ENCODE measurements at places on chromosomes 3 and 15.
A peak's percentile ranks its signal among the peaks of the same experiment; 100 is the strongest.

- DNase-seq: no peak
These were observed 161.2 kb downstream of the FRMD5 start for GRCh38 chr15:44033894-44034293.

- DNase-seq: no peak
These were observed 5.9 kb downstream of the RNU6-1 start for GRCh38 chr15:67833710-67834511.

- no peak for DNase-seq
These were observed 10.6 kb downstream of the TRH start for GRCh38 chr3:129985113-129985512.

DNA sequence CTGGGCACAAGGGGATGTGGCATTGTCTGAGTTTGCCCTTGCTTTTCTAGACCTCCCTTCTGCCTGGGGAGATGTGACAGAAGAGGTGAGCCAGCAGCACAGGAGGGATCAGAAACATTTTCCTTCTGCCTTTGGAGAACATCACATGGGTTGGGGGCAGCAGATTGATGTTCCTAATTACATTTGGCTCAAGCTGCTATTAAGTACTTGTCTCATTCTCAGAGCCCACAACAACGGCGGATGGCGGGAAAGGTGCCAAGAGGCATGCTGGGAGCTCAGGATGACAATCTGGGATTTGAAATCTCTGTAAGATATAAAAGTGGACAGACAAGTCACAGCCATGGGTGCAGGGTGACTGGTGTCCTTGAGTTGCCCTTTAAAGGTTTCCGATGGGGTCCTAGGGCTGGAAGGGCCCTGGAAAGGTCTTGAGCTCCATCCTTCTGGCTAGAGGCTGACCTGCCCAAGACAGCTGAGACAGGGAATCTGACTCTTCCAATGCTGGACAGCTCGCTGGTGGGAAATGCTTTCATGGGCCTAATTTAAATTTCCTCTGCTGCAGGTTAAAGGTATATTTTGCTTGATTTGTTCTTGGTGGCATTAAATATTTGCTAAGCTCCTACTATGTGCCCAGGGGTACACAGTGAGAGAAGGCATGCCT, 2.4 kb upstream of the CORO2B start:
- DNase-seq: no peak

DNA sequence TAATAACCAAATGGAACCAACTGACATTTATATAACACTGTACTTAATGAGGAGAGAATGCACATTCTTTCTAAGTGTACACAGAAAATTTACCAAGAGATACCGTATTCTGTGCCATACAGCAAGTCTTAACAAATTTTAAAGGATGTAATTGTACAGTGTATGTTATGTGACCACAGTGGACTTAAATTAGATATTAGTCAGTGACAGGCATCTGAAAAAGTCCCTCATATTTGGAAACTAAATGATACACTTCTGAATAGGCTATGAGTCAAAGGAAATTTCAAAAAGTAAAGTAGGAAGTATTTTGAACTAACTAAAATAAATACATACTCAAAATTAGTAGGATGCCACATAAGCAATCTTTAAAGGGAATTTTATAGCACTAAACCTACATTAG, 59.6 kb upstream of the P3H2 start:
- no peak for DNase-seq

- no peak for DNase-seq
These were observed 867.1 kb downstream of the NAALADL2 start for GRCh38 chr3:175726228-175726627.

DNA sequence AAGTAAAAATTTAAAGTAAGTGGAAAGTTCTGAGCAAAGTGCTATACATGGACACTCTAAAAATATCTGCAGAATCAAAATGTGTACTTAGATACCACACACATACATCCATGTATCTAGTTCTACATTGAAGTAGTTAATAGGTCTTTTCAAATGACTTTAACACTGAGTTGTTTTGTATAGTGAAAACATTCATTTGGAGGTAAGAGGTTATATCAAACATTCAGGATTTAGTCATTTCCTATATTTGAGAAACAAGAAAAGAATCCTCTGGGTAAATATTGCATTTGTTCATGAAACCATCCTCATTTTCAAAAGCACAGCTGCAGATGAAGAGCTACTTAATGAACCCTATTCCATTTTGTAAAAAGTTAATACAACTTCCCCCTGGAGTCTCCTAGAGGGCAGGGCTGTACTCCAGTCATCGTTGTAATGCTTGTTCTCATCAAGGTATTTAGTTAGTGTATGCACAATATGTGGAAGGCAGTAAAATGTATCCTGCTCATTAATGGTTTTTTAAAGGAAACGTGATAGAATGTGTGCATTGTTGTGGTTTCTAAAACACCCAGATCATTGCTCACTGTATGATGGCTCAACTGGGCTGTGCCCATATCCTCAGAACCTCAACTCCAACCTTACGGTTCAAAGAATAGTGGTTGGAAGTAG, 26.2 kb downstream of the ARPP21 start:
- no peak for DNase-seq

GRCh38 chr15:53458736-53459135, 300.7 kb downstream of the WDR72 start:
- no peak for DNase-seq

DNA sequence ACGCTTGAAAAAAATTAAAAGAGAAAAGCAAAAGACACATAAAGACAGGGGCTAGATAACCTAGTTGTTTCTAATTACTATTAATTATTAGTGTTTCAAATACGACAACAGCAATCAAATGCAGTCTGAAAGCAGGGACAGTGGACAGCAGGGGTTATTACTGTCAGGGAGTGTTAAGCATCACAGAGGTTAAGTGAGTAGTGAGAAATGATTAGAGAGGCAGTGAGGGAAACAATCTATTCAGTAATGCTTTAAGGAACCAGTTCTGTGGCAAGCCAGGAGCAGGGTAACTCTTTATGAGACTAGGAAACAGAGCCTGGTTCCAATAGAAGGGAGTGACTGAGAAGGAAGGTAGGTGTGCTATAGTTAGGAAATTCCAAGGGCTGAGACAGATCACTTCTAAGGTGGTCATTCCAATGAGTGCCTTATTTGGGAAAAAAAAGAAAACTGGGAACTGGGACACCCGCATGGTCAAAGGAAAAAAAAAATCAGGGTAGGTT, 15.0 kb downstream of the RYK start:
- DNase-seq: no peak

- no peak for DNase-seq
These were observed 36.1 kb downstream of the SPSB4 start for GRCh38 chr3:141087076-141087777.

GRCh38 chr3:13009946-13010315, 63.3 kb downstream of the IQSEC1 start:
- no peak for DNase-seq

GRCh38 chr3:4517643-4518311, 24.6 kb downstream of the ITPR1 start:
- no peak for DNase-seq

DNA sequence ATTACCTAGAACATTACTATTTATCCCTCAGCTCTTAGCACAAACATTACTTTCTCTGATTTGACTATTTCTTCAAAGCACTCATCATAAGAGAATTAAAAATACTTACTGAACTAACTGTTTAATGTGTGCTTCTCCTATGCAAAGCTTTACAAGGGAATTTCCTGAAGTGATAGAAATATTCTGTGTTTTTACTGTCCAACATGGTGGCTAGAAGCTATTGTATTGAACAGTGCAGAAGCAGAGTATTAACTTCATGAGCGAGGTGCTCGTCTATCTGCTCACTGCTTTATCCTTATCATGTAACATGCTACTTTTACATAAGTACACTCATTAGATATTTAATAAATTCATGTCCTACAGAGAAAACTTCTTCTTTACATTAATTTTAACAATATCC, 239.1 kb downstream of the ISL2 start:
- DNase-seq: no peak

DNA sequence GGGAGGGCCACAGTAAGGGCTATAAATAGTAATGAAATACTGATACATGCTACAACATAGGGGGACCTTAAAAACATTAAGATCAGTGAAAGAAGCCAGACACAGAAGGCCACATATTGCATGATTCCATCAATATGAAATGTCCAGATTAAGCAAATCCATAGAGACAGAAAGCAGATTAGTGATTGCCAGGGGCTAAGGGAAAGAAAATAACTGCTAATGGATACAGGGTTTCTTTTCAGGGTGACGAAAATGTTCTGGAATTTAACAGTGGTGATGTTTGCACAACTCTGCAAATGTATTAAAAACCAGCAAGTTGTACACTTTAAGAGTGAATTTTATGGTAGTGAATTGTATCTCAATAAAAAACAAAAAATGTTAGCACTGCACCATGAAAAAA, 37.0 kb downstream of the PIK3R4 start:
- DNase-seq: no peak

DNA sequence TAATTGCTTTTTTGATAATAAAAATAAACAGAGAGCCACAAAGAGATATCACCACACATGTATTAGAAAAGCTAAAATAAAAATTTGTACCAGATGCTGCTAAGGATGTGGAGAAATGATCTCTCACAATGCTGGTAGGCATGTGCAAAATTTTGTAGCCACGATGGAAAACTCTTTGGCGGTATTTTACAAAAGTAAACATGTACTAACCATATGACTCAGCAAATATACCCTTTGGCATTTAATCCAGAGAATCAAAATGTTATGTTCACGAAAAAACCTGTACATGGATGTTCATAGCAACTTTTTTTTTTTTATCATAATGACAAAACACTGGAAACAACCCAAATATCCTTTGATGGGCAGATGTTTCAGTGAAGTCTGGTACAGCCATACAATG, 261.2 kb downstream of the LPP start:
- no peak for DNase-seq

DNA sequence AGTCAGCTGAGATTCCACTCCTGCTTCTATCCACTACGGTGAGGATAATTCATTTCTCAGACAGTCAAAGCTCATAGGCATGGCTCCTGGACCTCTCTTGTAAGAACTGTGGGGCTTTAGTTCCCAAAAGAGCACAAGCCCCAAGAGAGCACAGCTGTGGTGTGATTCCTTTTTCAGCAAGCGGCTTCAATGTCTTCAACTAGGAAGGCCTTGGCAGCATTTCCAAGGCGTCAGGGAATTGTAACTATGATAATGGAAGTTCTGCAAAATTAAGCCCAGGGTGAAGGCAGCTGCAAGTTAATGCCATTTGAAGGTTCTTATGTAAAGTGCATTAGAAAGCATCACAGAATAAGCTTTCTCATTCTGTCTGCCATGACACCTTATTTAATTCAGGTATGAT, 657.1 kb downstream of the GRM7 start:
- no peak for DNase-seq

DNA sequence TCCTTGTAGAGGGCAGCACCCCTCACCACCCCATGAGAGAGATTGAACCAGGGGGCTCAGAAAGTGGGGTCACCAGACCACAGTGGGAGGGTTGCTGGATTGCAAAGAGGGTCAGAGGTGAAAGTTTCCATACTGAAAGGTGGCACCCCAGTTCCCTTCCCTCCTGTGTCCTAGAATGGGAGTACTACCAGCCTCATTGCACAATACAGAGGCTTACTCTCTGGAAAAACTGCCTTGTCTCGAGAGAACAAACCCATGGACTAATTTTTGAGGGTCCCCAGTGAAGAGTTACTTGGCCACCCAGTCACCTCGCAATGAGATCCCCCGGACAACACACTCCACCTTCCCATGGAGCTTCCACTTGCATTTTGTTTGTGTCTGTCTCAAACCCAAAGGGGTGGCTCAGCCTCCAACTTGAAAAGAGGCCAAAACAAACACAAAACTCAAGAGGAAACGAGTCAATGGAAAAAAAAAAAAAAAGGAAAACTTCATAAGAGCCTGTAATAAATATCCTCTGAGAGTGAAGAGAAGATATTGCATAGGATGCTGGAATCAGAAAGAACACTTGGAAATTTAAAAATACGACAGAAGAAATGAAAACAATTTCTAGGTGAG, 18.6 kb downstream of the MESP2 start:
- no peak for DNase-seq

DNA sequence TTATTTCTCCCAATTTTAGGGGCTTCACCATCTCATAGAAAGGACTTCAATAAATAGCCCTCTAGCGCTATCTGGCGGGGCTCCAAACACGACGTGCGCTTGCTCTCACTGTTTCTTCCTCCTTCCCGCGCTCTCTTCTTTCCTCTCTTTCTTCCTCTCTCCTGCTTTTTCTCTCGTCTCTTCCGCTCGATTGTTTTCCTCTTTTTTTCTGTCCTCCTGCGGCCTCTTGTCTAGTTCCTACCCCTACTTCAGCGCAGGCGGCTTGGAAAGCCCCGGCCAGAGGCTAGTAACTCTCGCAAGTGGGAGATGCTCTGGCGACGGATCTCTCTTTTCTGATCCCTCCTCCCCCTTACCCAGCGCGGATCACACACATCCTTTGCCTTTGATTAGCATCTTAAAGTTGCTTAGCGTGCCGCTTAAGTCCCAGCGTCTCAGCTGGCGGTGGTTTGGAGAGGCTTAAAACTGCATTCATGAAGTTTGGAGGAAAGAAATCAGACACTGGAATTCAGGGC, 6.2 kb upstream of the MEIS2 start:
- no peak for DNase-seq

- no peak for DNase-seq
These were observed 238.0 kb downstream of the FOXP1 start for GRCh38 chr3:71345429-71346040.

- no peak for DNase-seq
These were observed 502.9 kb downstream of the SHQ1 start for GRCh38 chr3:72345237-72345878.

- DNase-seq: peak; percentile 61
These were observed 34.3 kb downstream of the CCR3 start for GRCh38 chr3:46276497-46277099.

- no peak for DNase-seq
These were observed 40.4 kb downstream of the DNASE1L3 start for GRCh38 chr3:58170376-58170775.

DNA sequence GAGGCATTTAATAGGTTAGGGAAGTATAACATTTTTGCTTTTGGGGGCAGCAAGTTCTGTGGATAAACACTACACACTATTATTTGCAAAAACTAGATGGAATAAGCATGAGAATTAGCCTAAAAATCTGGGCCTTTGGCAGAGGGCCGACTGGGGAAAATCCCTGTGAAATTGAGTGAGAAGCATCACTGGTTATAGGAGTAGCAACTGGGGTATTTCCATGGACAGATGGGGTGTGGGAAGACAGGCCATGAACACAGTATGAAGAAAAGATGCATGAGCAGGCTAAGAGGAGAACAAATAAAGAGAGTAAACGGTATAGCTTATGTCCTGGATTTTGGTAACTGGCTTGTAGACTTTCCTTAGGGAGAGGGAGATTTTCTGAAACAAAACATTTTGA, 32.9 kb upstream of the CSPG5 start:
- DNase-seq: no peak

DNA sequence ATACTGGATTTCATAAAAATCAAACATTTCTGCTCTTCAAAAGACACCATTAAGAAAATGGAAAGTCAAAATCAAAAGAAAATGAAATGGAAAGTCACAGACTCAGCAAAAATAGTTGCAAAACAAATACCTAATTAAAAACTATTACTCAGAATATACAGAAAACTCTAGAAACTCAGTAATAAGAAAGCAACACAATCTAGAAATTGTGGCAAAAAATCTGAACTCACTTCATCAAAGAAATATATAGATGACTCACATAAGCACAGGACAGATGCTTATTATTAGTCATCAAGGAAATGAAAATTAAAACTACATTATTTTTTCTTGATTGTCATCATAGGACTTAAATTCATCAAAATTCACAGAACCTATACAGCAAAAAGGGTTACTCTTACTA, 430.0 kb downstream of the SHQ1 start:
- no peak for DNase-seq

Data from stimulated activated CD4-positive, alpha-beta T cell treated with anti-CD3 and anti-CD28 coated beads, Interleukin-1b, Interleukin-23, amount 100 ng/mL, for 24 hours (primary cell).